ENCODE measurements at places on chromosomes 16 and 17. TPM values are rescaled to one million over a fixed set of nuclear protein-coding genes. Genes with fewer than 3 reads are reported as not detected.

DNA sequence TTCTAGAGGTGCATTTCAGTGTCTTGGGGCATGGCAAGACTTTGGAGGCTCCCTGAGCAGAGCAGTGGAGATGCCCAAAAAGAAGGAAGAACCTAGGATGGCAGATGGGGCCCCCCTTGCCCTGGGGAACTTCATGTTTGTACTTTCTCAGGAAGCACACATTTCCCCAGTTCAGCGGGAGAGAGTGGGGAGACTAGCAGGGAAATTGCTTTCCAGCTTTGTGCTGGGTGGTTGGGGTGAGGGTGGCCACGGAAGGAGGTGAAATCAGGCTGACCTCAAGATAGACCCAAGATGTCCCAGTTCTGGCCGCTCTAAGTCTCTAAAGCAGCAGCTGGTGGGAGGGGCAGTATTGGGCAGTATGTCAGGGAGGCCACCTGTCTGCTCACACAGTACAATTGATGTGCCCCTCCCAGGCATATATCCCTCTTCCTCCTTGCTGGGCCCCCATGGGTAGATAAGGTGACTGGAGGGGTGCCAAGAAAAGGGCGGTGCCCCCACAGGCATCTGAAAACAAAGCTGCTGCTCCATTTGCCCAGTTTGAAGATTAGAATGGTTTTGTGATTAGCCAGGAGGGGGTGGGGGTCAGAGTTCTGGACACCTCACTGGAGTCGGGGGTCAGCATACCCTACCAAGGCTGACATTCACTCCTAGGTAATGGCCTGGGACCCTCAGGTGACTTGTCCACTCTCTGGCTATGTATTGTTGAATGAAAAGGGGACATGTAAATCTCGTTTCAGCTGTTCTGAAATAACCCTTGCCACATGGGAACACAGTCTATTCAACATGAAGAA is 17.1 kb upstream of the NAGLU start:
- DNase-seq = no peak

DNA sequence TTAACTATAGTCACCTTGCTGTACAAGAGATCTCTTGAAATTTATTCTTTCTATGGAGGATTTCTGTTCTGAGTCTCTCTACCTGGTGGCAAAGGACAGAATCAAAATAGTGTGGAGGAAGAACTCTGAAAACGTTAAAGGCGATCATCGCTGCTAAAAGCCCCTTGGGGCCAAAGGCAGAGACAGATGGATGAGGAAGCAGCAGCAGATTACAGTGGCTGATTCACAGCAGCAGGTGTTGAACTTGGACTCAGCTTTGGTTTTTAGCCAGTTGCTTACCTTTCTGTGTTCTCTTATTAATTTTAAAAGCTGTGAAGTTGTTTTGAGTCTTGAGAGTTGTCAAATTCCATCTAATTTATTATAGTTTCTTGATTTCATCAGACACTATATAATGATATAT is 956.1 kb upstream of the GOT2 start:
- DNase-seq = no peak

- no peak for DNase-seq
Observed at GRCh38 chr17:7079581-7080455, at the start of gene CLEC10A. Gene CLEC10A (minus strand): TSS chr17:7080251. CDS start chr17:7078812, 1,439 bp downstream.

DNA sequence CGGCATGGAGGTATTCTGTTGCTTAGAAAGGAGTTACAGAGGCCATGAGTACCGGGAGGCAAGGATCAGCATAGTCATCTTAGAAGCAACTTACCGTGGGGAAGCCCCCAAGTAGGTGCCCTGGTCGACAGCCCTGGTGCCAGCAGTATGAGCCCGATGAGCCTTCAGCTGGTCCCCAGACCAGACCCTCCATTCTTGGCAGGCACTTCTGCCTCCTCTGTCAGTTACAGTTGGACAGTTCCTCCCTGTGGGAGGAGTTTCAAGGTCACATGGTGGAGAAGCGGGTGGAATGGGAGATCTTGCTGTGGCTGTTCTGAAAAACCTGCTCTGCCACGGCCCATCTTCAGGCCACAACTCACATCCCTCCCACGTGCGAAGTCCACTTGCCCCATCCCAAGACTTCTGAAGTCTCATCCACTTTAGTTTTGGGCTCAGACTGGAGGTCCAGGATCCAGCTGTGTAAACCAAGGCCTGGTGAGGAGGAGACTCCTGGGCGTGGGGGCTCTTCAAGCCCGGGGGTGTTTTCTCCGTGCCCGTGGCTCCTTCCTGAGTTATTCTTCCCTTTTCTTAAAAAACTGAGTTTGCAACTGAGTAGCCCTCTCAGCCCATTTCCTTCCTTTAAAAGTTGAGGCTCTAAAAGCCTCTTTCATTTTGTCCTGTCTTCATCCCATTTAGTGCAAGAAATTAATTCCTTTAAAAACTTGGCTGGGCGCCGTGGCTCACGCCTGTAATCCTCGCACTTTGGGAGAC is 133.5 kb downstream of the SEC14L1 start:
- DNase-seq = no peak

- DNase-seq = no peak
Observed at GRCh38 chr17:22411185-22411784, 719.0 kb downstream of the KCNJ18 start.

GRCh38 chr16:84056933-84057332 is 14.3 kb upstream of the SLC38A8 start:
- DNase-seq = no peak

DNA sequence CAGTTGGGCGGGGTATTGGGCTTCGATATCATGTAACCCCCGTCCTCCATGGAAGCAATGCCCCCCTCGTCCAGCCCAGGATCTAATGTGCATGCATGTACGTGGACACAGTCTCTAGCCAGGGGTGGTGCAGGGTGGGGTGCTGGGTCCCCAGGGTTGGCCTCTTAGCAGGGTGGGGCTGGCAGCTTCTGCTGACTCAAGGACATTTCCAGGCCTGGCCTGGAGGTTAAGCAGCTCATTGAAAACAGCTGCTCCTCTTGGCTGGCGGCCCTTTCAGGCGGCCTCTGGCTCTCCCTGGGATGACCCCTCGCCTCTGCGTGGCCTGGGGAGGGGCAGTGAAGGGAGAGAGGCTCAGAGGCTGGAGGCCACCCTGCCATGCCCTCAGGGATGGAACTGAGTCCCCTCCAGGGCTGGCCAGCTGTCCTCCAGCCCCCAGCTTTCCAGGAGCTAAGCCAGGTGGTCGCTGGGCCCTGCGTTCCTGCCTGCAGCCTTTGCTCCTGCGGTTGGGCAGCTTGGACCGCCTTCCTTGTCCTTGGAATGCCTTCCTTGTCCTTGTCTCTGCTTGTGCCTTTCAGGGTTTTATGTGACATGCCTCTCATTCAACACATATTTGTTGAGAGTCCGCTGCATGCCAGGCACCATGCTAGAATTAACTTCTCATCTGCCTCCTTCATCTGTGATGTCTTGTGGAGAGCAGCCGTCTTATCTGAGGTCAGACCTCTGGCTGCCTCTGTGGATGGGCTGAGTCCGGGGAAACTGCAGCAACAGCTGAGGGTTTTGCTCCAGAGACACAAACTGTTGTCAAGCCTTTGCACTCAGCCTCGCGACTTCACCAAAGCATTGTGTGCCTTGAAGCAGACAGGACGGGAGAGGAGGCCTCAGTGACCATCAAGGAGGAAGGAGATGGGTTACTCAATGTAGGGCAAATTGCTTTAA is 26.6 kb downstream of the MRC2 start:
- DNase-seq = peak; percentile 38

- no peak for DNase-seq
Observed at GRCh38 chr17:3818786-3819185, 17.8 kb upstream of the ITGAE start.

GRCh38 chr16:78503602-78504001 is 404.1 kb downstream of the WWOX start:
- peak; percentile 11 for DNase-seq

DNA sequence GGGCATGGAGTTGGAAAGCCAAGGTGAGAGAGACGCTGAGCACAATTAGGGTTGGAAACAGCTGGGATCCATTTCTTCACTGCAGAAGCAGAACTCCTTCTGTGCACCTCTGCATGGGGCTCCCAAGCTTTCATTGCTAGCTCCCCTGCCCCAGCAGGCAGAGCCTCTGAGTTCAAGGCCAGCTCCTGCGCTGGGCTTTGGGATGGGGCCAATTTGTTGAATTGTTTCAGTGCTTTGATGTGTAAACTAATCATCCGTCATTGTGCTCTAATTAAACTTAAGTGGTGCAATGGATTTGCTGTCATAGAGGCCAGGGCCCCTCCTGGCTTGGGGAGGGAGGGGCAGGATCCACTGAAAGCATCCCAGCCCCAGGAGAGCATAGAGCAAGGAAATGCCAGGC is 13.5 kb upstream of the LYRM9 start:
- DNase-seq = no peak

GRCh38 chr16:69397821-69398521 is 12.2 kb upstream of the TERF2 start:
- DNase-seq = peak; percentile 78

- DNase-seq = no peak
Observed at GRCh38 chr16:85435286-85435685, 177.8 kb upstream of the GSE1 start.

GRCh38 chr17:1941272-1942065 is 83.7 kb downstream of the RTN4RL1 start:
- no peak for DNase-seq

- DNase-seq = no peak
Observed at GRCh38 chr17:78317794-78318400, 42.0 kb downstream of the SOCS3 start.

DNA sequence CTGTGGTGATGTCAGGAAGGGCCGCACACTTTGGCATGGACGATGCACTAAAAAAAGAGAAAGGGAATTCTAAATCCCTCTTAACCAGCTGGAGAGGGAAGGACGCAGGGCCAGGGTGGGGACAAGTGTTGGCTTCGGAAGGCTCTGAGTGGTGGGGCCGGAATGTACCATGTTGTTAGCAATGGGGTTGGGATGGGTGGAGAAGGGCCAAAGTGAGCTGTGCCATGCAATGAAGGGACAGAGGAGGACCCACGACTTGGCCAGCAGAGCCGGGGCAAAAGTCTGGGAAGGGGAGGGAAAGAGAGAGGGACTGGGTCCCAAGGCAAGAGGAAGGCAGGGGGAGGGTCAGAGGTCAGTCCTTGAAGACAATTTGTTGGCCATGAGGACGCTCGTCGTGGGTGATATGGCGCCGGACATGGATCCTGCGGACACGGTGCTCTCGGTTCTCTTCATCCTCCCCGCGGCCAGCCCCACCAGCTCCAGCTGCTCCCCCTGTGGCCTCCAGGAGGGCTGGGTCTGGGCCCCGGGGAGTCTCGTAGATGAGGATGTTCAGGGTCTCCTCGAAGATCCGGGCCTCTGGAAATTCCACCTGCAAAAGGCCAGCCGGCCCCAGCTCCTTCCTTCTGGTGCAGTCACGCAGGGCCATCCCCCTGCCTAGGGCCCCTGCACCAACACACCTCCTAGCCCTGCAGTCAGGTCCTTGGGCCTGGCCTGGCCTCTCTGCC is 6.4 kb downstream of the ASPHD1 start:
- DNase-seq = no peak

GRCh38 chr17:3773511-3773910 is 27.5 kb downstream of the ITGAE start:
- DNase-seq = peak; percentile 74

DNA sequence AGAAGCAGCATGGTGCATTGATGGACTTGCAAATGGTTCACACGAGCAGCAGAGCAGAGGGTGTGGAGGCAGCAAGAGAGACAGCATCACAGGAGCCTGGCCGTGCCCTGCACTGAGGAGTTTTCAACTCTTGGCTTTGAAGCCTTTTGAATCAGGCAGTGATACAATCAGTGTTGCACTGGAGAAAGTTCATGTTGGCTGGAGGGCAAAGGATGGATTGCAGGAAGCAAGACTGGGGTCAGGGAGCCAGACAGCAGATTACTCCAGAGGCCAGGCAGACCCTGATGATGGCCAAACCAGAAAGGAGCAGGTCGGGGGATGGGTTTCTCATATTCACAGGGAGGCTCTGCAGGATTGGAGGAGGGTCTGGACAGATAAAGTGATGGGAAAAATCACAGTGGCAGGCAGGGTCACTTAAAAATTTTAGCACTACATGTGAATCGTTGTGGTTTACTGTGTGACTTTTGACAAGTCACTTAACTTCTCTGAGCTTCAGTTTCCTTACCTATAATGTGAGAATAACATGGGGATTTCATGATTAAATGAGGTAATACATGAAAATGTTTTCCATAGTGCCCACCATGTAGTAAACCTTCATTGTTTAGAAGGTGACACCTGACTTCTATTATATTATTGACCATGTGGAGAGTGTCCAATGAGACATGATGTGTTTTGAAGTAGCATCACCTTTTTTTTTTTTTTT is 125.3 kb downstream of the SALL1 start:
- no peak for DNase-seq

Gene ORMDL3
- total RNA-seq = 45.7 TPM

Gene TBC1D3K
- total RNA-seq = not detected

Gene SGSH
- total RNA-seq = 3.0 TPM

Gene TMC6
- 0.28 TPM for total RNA-seq

Measured in IMR-90 (cell line).